ENCODE measurements at places on chromosomes 3 and 15.
A peak's percentile ranks its signal among the peaks of the same experiment; 100 is the strongest.

DNA sequence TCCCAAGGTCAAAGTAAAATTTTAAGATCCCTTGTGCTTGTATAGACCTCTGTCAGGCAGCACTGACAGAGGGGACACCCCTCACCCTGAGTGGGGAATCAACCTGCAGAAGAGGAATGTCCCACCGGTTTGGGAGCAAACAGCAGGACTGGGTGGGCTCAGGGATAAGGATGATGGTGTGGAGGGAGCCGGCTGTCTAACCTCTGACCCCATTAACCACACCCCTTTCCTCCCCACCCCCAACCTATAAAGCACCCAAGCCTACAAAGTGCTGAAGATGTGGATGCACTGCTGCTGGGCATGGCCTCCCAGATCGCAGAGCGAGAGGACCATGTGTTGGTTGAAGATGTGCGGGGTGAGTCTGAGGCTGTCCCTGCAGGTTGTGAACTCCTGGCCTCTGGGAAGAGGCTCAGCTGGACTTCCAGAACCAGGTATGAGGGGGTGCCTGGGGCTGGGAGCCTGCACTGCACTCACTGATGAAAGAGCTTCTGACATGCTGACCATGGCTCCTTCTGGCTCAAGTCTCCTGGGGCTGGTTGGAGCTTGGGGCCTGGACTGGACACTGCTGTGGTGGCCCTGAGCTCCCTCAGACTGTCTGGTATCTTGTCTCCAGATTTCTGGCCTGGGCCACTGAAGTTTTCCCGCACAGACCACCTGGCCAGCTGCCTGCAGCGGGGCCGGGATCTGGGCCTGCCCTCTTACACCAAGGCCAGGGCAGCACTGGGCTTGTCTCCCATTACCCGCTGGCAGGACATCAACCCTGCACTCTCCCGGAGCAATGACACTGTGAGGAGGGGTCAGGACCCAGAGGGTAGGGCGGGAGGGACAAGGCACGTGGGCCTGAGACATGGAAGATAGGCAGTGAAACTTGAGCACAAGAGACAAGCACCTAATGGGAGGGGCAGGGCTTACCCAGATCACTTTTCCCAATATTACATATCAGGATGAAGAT, 9.3 kb downstream of the DUOX1 start:
- no peak for DNase-seq

DNA sequence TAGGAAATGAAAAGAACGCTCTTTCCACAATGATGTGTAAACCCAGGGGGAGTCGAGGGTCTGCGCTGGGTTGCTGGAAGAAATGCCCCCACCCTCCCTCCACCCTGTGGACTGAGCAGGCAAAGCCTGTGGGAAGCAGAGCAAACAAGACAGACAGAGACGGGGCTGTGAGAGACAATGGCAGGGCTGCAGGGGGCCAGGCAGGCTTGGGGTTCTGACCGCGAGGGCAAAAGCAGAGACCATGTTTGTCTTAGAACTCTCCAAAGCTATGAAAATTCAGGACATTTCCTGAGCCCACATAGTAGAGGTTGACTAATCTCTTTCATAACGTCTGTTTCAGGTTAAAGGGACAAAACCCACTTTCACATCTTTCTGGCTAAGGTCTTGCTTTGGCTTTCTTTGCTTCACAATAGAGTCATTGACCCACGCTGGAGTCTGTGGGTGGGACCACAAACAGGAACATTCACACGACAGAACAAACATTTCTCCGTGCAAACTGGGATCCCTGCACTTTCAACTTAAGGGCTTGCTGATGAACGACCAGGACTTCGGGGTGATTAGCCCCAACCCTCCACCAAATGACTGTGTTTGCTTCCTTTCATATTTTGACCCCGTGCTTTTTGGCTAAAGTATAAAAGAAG, 156.0 kb upstream of the TPM1 start:
- no peak for DNase-seq

DNA sequence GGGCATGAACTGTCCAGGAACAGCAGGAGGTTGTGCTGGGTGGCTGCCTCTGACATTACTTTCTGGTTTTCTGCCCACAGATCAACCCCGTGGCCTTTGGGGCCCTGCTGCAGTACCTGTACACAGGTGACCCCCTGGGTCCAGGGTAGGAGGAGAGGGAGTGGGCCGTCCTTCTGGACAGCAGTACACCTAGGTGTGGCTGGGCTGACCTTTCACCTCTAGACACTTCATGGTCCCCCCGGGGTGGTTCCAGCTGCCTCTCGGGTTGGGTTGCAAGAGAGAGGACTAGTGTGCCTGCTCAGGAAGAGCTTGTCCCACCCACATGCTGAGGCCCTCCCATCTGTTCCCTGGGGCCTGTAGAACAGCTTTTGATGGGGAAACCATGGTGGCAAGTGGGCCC, 3.7 kb downstream of the ABTB1 start:
- DNase-seq, result no peak

DNA sequence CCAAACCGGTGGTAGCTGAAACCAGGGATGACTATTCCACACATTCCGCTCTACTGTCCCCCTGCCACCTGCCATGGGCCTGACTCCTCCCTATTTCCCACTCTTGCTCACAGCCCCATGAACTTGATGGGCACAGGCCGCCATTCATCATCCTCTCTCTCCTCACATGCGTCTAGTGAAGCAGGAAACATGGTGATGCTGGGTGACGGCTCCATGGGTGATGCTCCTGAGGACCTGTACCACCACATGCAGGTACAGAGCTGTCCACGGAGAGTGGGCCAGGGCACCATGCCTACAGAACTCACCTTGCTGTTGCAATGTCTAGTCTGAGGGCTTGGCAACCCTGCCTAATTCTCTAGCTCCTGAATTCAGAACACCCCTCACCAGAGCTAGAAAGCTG, 23.3 kb upstream of the MANF start:
- DNase-seq, result no peak

GRCh38 chr3:184977796-184978195, 165.8 kb downstream of the VPS8 start:
- no peak for DNase-seq

GRCh38 chr3:141454906-141455602, 31.8 kb upstream of the RASA2 start:
- peak; percentile 34 for DNase-seq

DNA sequence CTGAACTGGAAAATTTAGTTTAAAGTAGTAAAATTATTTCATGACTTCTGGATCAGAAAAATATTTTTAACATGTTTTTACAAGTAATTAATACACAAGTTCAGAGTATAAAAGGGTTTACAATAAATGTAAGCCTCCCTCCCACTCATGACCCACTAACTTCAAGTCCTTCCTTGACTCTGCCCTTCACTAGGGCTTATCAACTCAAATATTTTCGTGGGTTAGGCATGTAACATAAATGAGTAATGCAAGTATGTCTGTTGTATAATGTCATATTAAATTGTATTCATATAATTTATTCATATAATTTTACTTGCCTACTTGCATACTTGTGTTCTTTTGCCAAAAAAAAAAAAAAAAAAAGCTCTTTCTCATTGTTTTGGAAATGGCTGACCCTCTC, 3.4 kb upstream of the OPA1 start:
- DNase-seq, result no peak

DNA sequence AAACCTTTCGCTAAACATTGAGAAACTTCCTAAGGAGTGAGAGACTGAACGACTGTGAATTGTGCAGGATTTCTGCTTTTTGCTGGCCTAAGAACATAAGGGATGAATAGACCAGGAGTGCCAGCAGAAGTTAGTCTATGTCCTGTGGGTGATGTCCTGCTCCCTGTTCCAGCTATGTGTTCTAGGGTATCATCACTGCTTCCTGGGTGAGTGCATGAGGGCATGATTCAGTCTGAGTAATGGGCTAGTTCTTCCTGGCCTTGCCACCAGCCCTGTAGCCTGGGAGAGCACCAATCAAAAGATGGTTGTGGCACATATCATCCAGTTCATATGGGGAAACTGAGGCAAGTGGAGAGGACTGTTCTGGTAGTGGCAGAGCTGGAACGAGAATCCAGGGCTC, 153.9 kb upstream of the TPM1 start:
- no peak for DNase-seq

DNA sequence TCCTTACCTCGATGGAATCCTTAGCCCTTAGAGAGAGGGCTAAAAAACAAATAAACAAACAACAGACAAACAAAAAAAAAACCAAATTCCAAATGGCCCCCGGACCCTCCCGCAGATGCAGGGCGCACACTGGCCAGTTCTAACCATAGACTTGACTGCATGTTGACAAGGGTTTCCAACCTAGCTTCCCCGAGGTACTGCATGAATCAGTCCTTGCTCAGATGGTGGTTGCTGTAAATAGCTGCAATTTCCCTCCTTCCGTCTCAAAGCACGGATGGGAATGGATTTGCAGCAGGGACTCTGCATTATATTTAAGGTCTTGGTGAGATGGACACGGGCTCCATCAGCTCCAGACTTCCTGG, 162.8 kb downstream of the CD47 start:
- no peak for DNase-seq

DNA sequence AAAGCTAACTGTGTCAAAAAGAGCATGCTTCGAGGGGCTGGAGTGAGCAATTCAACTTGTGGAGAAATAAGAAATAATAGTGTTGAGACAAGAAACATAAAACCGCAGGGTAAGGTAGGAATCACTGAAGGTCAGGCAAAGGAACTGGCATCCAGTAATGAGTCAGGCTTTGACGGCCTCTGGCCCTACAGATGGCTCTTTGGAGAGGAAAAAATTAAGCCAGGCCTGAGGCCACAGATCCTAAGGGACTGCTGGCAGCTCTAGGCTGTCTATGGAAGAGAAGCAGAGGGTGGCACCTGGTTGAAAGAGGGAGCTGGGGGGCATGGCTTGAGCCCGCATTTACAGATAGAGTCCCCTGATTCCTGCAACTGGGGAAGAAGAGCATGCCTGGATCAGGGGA, 28.6 kb upstream of the ZSCAN2 start:
- DNase-seq, result no peak

- DNase-seq, result no peak
These were observed 144.6 kb downstream of the ALDH1A2 start for GRCh38 chr15:57920911-57921310.
